ENCODE measurements at places on chromosomes 2 and 18.
A peak's percentile ranks its signal among the peaks of the same experiment; 100 is the strongest.

DNA sequence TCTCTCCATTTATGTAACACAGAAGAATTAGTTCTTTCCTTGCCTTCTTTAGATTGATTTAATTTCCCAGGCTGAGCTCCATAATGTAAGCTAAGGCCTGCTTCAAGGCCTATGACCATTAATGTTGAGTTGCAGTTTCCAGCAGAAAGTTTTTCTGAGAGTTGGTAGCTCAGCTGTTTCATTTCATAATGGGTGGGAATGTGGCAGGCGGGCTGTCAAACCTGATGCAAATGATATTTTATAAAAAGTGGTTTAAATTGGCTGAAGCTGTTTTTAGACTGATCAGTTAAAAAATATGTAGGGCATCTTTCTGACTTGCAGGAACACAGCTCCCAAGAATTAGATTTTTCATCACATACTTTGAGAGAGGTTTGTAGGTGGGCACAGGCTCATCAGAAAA lies 40.4 kb upstream of the FSHR start:
- DNase-seq: no peak

GRCh38 chr18:26320686-26321085 lies 94.4 kb downstream of the TAF4B start:
- no peak for DNase-seq

DNA sequence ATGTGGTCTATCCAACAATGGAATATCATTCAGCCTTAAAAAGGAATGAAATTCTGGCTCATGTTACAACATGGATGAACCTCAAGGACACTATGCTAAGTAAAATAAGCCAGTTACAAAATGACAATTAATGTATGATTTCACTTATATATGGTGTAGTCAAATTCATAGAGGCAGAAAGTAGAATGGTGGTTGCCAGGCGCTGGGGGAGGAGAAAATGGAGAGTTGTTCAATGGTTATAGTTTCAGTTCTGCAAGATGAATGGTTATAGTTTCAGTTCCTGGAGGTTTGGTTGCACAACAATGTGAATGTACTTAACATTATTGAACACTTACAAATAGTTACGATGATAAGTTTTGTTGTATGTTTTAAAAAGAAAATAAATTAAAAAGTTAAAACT lies 79.2 kb upstream of the IL1R2 start:
- no peak for DNase-seq

- DNase-seq: no peak
Measured at GRCh38 chr2:235116885-235117492, 165.2 kb downstream of the SH3BP4 start.

DNA sequence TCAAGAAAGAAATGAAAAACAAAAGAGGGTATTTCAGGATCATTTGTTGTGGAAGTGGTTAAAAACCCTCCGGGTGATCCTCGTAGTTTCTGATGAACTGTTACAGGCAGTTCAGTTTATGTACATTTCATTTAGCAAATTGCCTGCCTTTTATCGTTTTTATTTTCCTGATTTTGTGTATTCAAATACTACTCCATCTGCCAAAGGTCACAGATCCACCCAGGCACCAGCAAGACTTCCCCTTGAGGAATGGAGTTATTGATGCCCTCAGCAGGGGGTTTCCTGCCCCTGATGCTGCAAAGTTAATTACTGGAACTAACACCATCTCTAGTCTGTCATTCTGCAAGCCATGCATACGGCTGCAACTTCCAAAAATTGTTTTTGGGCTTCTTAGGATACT lies 641.9 kb downstream of the SLC4A3 start:
- no peak for DNase-seq

DNA sequence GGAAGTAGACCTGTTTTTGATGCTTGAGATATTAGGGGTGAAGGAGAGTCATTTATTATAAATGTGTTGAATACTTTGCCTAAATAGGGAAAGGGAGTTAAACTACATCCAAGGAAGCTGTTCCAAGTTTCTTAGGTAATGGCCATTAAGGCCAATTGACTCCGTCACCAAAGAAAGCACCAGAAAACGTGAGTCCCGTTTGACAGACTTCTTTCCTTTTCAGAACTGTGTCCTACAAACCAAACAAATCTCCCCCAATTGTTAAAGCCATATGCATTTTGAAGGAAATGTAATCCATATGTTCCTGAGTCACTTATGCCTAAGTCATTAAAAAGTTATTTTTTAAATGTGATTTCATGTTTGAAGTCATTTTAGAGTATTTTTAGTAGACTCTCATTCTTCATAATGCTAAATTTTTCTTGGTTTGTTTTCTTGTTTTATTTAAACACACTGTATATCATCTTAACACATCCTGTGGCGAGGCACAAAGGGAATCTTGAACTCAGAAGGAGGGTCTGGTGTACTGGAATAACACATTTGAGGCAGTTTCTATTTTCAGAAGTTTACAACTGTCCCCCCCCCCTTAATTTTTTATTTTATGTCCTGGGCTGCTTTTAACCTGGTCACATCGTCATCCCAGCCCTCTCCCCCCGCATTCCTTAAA lies 133.7 kb downstream of the RHBDD1 start:
- DNase-seq: no peak

- DNase-seq: no peak
Measured at GRCh38 chr18:48079885-48080284, 149.4 kb upstream of the SMAD2 start.

GRCh38 chr2:239881031-239881471 lies 144.1 kb downstream of the NDUFA10 start:
- DNase-seq: no peak

DNA sequence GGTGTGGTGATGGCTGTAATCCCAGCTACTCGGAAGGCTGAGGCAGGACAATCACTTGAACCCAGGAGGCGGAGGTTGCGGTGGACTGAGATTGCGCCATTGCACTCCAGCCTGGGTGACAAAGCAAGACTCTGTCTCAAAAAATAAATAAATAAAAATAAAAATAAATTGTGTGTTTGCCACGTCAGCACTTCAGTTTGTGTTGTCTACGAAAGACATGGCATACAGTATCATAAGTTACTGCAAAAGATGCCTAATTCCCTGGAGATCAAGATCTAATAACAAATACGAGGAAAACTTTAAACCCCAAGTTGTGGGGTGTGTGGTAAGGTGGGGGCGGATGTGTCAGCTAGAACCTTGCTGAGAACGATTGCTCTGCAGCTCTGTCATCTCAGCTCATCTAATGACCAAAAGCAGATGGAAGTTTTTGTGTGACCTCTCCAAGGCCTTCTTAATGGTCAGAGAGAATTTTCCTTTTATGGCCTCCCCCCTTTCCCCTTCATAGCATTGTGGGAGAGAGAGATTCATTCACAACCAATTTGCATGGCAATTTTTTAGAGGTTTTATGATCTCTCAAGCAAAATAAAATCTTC lies 11.3 kb downstream of the NPAS2 start:
- DNase-seq: no peak

DNA sequence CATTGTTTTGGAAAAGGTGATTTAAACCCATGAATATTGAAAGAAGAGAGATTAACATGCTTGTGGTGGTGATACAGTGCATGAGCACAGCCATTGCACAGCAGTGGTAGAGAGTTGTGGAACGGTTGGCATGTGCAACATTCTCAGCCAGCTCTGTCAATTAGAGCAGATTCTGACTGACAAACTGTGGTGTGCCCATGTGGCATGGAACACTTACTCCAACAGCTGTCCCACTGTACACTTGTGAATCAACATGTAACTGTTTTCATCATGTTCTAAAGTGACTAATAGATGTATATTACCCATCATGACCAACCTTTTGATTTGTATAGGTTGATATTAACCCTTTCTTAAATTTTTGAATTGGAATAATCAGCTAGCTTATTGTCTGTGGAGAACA lies 55.6 kb downstream of the PKP4 start:
- no peak for DNase-seq

DNA sequence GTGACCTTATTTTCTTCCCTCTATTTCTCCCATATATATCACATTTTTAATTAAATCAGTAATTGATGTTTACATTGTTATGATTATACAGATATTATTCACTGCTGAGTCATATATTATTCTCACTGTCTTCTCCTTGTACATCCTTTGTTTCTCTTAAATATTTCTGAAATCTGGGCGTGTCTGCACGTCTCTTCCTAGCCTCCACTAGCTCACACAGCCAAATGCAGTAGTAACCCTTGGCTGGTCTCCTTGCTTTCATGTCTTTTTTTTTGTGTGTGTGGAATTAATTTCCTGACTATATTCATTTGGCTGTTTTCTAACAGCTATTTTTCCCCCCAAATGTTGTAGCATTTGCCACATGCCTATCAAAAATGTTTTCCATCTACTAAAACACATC lies 15.8 kb downstream of the CCNYL1 start:
- DNase-seq: no peak

- no peak for DNase-seq
Measured at GRCh38 chr2:238151628-238152235, 7.0 kb upstream of the ERFE start.

DNA sequence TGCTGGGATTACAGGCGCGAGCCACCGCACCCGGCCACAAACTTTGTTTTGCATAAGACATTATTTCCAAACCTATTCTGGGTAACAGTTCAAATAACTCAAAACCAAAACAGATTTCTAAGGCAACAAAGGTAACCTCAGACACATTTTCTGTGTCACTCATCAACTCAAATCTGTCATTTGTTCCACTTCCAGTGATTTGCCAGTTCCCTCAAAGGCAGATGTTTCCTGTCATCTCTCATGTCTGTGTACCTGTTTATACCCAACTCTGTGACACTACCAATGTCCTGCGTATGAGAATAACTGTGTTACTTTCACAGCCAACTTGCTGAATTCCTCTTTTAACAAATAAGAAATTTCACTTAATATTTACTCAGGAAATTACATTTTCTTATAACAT lies 54.4 kb downstream of the SCN3A start:
- DNase-seq: no peak

- peak; percentile 6 for DNase-seq
Measured at GRCh38 chr2:101223814-101224231, 28.9 kb upstream of the CNOT11 start.

DNA sequence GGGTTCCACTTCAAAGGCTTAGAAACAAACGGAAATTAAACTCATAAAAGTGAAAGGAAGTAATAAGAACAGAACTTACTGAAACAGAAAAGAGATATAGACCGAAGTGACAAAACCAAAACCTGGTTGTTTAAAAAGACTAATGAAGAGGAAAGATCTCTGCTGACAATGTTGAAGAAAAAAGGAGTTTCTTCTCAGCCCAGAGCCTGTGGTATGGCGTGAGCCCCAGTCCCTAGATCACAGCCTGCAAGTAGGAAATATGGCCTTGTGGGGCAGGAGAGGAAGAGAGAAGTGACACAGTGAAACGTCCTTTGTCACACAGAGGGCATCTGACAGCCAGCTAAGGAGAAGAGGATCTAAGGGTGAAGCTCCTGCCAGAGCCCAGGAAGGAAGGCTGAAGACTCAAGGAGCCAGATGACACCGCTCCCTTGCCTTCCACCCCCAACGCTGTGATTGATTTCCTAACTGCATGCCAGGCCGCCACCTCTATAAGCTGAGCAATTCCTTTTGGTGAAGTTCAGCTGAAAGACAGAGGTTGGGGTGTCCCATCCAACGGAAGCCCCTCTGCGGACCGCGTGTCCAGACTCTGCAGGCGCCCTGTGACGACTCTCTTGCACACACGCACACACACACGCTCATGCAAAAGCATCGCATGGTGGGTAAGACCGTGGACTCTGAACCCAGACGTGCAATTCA lies 141.1 kb downstream of the HDAC4 start:
- DNase-seq: no peak

- DNase-seq: no peak
Measured at GRCh38 chr18:44652722-44653121, 28.0 kb upstream of the SETBP1 start.

DNA sequence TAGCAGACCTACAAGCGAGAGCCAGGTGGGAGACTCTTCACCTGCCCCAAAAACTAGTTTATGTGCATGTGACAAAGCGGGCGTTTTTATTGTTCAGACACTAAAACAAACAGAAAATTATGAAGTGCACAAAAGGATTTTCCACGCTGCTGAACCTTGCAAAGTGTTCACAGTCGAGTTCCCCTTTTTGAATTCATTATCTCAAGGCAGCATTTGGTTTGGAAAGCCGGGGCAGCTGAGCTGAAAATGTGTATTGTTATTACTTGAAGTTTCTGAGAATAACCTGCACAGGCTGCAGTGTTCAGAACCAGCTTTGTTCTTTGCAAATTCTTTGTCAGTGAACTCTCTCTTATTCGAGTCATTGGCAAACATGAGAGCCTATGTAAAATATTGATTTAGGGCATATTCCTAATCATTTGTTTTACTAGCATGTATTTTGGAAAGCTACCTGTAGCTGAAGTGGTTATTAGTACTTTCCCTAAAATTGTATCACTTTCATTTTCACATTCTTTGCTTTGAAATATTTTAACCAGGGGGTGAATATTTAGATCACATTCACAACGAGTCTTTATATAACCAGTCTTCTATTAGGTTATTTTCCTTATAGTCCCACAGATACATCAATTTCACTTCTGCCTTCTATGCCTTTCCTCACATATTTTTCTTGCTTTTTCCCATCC lies 59.5 kb downstream of the LRRTM1 start:
- DNase-seq: no peak

DNA sequence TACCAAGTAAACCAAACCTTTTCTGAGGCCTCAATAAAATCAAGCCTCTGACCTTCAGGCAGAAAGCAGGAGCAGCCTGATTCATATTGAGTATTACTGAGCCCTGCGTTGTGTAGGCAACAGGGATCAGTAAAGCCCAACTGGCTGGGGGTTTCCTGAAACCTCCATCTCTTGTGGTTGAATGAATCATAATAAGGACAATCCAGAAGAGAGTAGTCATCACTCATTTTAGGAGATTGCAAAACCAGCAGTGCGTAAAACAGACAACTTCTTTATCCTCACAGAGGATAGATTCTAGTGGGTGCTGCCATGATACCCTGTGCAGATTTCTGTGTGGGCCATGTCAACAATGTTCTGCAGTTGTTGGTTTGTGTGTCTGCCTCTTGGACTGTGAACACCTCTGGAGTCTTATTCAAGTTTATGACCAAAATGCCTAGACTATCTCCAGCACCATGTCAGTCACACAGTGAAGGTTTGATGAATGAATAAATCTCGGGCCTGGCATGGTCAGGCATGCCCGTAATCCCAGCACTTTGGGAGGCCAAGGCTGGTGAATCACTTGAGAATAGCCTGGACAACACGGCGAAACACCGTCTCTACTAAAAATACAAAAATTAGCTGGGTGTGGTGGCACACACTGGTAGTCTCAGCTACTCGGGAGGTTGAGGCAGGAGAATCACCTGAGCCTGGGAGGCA lies 51.8 kb upstream of the RAB27B start:
- DNase-seq: no peak

DNA sequence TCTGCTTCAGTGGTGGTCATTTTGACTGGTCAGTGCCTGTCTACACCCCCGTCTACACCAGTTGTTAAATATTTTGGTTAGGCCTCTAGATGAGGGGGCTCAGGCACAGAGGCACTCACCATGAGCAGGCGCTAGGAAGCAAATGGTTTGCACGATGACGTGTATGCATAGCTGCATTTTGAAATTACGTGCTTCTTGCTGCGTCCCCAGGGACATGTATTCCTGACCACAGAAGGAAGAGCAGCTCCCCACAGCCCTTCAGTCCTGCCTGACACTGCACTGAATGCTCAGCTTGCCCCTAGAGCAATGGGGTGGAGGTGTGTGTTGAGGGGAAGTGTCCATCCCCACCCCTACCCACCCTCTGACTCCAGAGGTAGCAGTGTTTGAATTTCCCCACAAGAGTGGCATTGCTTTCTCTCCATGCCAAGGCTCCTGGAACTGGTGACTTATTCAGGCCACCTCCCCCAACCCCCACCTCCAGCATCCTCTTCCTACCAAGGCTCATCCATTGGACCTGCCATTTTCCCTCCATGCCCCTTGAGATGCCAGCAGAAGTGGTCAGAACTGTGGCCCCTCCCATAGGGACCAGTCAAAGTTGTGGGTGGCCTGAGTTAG lies 11.4 kb upstream of the ZAP70 start:
- DNase-seq: no peak

GRCh38 chr2:226839951-226840350 lies 4.1 kb downstream of the RHBDD1 start:
- no peak for DNase-seq

Data from stimulated activated CD8-positive, alpha-beta memory T cell treated with anti-CD3 and anti-CD28 coated beads, Interleukin-4, amount 100 ng/mL, for 4 hours (primary cell).